ENCODE measurements at places on chromosomes 5 and 9.

- no peak for DNase-seq
Observed at GRCh38 chr5:62937661-62938558, 359.3 kb downstream of the LRRC70 start.

DNA sequence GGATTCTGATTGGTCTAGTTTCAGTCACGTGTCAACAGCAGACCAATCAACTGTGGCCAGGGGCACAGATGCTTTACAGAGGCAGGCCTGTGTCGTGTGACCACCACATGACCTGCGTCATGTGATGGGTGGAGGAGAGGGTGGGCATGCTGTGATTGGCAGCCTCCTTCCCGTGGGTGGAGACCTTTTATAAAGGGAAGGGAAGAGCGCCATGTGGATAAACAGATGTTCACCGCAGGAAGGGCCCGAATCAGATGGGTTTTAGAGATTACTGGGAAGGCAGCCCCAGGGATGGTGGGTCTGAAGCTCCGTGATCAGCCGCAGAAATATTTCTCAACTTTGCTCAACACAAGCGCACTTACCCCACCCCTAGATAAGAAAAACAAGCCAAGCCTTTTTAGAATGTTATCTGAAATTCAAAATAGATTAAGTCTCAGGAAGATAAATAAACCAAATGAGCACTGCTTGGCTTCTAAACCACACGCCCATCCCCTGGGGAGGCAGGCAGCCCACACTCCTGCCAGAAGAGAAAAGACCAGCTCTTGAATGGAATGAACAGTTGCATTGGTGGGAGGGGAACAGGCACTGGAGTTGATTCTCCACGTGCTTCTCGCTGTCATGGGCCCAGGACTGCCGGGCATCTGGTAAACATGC, 43.6 kb downstream of the ROPN1L start:
- no peak for DNase-seq

- DNase-seq, result no peak
Observed at GRCh38 chr5:137731176-137731575, 4.7 kb downstream of the KLHL3 start.

DNA sequence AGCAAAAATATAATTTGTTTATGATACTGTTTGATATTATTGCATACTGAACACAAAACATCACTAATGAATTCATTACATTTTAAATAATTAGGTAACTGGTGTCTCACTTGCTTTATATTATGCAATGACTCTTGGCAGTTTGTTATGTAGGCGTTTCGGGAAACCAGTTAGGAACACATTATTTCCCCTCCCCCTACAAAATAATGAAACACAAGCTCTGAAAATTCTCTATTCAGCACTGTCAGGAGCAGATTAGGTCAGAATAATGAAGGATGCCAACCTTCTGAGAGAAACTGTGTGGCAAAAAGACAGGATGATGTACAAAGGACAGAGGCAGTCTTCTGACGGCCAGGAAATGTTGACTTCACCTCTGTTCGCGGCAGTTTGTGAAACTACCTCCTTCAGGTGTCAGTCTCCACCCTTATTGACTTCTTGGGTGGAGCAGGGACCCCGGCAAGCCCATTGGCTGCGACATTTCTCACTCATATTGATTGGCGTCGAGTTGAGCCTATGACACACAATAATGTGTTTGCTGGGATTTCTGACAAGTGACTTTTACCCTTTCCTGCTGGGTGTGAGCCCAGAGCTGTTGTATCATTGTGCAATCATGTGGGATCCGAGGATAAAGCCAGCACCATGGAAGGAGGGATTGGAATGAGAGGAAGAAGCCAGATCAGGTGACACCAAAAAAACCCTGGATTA, 33.9 kb downstream of the SH3PXD2B start:
- no peak for DNase-seq

DNA sequence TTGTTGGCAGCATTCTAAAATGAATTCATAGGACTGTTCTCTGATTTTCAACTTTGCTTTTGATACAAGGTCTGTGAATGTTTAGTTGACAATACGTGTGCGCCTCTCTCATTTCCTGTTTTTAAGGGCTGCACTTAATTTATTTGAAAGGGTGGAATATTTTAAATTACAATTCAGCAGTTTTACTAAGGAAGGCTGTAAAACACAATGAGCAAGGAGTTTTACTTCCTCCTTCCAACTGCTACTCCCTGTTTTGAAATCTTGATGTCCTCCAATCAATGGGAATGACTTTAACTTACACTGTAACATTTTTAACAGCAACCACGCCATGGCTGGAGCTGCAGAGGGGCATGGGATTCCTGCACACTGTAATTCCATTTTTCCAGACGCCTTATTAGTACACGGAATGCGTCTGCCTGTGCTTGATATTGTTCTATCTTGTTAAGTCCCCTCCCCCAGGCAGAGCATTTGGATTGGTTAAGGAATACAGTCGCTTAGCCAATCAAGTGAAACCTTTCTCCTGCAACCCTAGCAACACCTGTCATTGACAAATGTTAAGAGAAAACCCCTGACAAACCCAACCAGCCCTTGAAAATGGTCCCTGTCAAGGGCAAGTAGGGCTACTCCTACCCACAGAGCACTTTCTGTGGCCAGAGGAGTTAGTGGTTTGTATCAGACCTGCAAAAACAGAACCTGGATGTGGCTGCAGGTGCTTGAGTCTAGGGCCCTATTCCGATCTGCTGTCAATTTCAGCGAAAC, 12.5 kb upstream of the ZSWIM6 start:
- DNase-seq, result peak; percentile 37

- no peak for DNase-seq
Observed at GRCh38 chr9:21875893-21876292, 73.5 kb downstream of the MTAP start.

GRCh38 chr5:29024052-29024451, 1985.7 kb upstream of the CDH9 start:
- no peak for DNase-seq

DNA sequence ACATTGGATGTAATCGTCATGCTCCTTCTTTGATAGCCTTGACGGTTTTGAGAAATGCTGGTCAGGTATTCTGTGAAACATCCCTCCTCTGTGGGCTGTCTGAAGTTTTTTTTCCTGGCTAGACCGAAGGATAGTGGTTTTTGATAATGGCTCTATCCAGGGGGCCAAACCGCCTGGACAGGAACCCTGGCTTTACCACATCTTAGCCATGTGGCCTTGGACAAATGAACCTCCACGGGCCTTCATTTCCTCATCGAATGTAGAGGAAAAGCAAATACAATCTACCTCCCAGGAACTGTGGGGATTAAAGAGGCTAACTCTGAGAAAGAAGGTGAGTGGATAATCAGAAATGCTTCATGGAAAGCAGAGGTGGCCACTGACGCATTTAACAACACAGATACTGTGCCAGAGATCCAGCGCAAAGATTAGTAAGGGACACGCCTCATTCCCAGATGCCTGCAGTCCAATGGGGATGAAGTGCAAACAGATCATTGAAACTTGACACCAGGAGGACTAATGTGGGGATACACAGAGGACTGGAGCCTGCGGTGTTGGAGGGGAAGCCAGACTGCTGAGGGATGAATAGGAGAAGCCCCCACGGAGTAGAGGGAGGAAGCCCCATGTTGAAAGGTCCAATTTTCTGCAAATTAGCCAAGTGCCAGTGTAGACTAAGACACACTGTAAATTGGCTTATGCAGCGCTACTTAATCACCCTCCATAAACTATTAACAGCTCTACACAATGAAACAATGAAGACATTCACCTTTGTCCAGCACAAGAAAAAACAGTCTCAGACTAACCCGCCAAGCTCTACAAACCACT, 41.6 kb downstream of the MYO10 start:
- no peak for DNase-seq

- no peak for DNase-seq
Observed at GRCh38 chr9:109715344-109715743, 64.7 kb upstream of the PALM2AKAP2 start.

DNA sequence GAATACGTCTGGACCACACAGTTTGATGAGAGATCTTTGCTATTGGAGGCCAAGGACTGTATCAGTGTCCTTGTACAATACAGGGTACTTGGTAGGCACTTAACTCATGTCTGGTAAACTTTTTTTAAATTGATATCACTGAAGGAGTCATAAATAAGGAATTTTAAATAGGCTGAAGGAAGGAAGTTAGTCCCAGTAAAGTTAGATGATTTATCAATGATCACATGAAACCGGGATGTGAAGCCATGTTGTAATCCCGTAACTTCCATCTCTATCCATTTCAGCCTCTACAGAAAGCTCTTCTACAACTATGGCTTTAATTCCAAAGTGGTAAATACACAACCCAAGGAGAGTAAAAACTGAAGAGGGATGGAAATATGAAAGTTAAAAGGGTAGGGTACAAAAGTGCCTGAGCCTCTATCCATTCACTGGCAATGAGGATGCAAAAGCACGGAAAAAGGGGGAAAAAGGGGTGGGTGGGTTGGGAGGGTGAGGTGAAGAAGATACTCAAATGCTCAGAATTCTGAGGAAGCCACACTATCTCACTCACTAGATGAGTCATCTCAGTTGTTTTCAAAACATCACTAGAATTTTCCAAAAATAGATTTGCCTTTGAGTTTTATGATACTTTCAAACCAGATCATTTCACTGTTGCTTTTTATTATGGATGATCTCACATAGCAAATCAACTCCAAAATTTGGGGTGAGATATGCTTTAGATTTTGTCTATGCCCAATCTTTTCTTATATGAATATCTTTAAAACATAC, 1053.5 kb downstream of the NR2F1-AS1 start:
- DNase-seq, result no peak

DNA sequence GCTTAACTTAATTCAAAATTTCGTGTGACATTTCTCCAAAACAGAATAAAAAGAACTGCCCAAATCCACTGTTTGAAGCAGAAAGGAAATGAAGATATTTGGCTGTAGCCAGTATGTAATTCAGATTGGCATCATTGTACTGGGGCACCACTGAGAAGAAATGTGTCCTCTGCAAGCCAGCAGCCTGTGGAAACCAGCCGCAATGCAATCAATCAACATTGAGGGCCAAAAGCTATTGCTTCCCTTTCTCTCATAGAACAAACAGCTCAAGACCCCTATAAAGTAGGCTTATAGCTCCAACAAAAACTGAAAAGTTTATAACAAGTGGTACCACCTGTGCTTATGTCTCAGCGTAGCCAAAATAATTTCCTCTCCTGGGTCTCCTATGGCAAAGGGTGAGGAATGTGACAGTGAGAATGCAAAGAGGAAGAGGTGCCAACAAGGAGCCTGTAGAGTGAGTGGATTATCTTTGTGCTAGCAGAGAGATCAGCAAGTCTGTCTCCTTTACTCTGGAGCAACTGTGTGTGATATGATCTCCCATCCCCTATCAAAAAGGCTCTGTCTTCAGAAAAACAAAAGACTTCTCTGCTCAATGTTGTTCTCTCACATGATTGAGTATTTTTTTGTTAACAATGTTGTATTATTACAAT, 1072.3 kb upstream of the DMAC1 start:
- DNase-seq, result no peak

- peak; percentile 1 for DNase-seq
Observed at GRCh38 chr5:42767491-42768105, 11.0 kb downstream of the CCDC152 start.

GRCh38 chr9:33950371-33950770, 98.3 kb downstream of the UBAP2 start:
- no peak for DNase-seq

DNA sequence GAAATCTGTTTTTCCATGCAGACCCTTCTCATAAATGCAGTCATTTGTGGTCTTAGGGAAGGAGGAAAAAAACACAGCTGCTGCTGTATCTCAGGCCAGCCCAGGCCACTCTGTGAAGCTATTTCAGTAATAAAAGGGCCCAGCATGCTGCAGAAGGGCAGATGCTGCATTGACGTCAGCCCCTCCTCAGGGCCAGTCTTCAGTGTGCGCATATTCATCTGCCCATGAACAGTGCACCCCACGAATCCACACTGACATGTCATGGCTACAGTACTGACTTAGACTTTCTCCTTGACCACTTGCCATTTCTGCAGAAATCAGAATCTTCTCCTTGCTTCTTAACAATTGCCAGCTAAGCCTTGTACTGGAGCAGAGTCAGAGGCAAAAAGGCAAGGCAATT, 304.7 kb downstream of the GABRG2 start:
- DNase-seq, result no peak

GRCh38 chr9:131961496-131961880, 118.2 kb downstream of the MED27 start:
- no peak for DNase-seq

- DNase-seq, result no peak
Observed at GRCh38 chr9:124358631-124359030, 56.6 kb downstream of the PSMB7 start.

DNA sequence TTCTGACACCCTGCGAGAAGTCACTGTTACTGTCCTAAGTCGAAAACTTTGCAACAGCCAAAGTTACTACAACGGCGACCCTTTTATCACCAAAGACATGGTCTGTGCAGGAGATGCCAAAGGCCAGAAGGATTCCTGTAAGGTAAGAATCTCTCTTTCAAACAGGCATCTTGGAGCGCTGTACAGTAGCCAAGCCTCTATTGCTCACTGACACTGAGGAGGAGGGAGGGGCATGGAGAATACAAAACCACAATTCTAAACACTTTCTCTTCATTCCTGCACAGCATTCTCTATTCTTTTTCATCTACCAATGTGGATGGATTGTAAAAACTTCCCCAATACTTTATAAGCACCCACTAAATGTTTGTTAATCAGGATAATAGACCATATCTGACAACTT, 7.4 kb downstream of the GZMK start:
- DNase-seq, result no peak

DNA sequence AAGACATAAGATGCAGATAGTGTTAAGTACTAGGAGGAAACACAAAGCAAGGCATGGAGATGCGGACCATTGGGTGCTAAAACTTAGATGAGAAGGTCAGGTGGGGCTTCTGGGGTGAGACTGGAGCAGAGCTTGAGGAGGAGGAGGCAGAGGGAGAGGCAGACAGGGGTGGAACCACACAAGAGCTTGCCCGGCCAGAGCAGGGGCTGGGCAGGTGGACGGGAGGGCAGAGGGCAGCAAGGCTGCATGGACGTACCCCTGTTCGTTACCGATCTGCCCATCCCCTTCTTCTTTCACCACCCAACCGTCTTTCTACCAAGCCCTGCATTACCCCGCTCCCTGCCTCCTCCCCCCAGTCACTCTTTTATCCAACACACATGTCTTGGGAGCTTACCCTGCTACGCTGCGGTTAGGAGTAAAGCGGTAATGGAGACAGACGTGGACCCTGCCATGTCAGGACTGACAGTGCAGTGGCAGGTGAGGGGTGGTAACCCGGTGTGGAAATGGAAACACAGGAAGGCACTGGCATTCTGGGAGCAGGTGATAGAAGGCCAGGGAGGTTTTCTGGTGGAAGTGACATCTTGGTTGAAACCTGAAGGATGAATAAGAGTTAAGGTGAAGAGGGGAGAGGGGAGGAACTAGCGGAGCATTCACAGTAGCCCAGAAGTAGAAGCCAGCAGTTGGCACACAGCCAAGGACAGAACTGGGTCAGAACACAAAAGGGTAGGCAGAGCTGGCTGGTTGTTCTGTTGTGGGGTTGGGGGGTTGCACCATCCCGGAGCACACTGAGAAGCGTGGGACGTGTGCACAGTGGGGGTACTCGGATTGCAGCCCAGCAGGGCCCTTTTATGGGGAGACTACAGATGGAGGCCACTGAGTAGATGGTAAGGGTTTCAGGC, 167.2 kb downstream of the CACNA1B start:
- no peak for DNase-seq

DNA sequence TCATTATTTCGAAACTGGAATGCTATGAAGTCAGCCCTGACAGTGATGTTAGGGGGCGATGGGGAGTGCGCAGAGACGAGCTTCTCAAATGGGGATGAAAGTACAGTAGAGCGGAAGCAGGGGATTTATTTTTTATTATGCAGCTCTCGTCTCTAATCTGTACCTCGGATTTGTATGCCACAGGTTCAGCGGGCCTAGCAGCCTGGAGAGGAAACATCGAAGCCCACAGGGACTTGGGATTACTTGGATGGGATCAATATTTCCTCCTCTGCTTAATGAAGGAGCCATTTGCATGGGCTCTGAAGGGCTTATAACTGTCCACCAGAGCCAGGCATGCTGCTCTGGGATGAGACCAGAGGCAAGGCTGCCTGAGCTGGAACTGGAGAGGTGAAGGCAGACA, 133.5 kb upstream of the RAPGEF1 start:
- no peak for DNase-seq
